ENCODE measurements at places on chromosomes 3 and 15.

- peak; percentile 50 for DNase-seq
These were observed 134.7 kb downstream of the TPRA1 start for GRCh38 chr3:127455541-127456450.

- DNase-seq: no peak
These were observed 603.2 kb upstream of the KCNMB2 start for GRCh38 chr3:177932750-177933660.

DNA sequence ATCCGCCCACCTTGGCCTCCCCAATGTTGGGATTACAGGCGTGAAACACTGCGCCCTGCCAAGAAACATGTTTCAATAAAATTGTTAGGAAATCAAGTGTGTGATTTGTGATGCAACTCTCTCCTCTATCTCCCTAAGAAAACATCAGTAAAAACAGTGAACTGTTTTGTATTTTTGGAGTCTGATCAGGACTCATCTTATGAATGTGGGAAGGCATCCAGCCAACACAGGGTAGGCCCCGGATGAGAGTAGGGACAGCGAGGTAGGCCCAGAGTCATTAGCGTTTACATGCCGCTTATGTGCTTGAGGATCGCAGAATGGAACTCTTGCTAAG is 884 bp upstream of the GLYCTK start:
- DNase-seq: no peak

GRCh38 chr15:31483053-31483985 is 156.7 kb downstream of the KLF13 start:
- no peak for DNase-seq

- DNase-seq: no peak
These were observed 11.3 kb upstream of the RPL39L start for GRCh38 chr3:187150599-187150998.

GRCh38 chr15:70443486-70444273 is 319.7 kb downstream of the UACA start:
- no peak for DNase-seq

DNA sequence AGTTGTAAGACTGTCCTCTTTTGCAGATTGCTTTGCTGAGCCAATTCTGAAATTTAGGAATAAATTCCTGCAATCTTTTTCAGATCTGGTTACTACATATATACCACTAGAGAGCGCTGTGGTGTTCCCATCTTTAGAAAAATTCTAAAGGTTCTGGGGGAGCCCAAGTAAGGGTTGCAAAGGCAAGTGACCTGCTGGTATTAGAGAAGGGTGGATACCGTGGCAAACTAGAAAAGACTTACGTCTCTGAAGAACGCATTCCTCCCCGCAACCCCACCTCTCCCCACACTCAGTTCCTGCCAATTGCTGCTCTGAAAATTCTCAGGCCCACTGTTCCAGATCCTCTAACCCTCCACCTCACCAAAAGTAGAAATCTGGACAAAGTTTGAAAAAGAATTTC is 48.5 kb downstream of the EFHB start:
- DNase-seq: no peak

- no peak for DNase-seq
These were observed 33.4 kb downstream of the UBXN7 start for GRCh38 chr3:196398782-196399181.

DNA sequence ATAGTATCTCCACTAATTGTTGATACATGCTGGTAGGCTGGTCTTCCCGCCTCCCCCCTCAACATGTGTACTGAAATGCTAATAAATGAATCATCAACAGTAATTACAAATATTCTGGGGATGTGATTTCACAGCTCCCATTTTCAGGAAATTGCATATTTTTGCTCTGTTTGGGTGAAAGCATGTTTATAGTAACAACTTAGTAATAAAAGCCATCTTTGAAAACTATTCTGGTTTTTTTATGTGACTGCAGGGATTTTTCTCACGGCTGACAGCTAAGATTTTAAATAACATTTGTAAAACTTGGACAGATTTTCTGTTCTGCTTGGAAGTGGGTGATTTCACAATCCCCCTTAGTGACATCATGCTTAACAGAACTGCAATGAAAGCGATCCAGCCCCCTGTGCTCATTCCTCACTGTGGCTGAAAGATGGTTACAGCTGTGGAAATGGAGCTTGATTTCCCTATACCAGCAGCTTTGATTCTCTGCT is 25.6 kb upstream of the FAM174B start:
- DNase-seq: no peak

DNA sequence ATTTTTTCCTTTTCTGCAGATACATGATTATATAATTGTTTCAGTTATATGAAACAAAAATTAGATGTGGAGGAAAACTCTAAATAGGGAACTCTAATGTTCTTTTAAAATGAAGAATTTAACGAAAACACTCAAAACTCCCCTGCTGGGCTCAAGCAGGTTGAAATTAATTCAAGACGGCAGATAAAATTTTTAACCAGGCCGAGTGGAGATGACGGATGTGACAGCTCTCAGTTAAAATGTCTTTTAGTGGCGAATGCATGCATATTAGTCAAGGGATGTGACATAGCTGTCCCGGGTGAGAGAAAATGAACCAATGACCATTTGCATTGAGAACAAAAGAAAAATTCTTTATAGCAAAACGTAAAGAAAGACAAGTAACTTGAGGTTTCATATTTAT is 110.1 kb downstream of the ROBO2 start:
- DNase-seq: no peak

- no peak for DNase-seq
These were observed 34.6 kb upstream of the FGD5 start for GRCh38 chr3:14784087-14784681.

GRCh38 chr3:94431876-94432570 is 369.2 kb downstream of the NSUN3 start:
- no peak for DNase-seq

Measured in breast epithelium (tissue), 4 donors.